ENCODE measurements at places on chromosomes 13 and 19.

DNA sequence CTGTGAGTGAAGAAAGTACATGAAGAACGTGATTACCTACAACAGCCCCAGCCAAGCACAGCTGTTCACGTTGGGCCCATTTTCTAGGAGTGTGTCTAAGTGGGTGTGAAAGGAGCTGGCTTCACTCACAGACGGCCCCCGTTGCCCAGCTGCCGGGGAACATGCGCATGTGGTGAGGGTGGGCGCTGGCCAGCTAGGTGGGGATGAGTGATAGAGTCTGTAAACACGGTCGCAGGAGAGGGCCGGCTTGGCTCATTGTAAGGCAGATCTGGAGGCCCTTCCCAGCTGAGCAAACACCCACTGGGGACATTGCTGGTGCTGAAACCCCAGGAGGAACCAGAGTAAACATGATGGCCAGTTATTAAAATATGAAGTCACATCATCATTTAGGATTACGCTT lies 160.5 kb downstream of the TEX29 start:
- DNase-seq: no peak

- no peak for DNase-seq
These were observed 1599.1 kb downstream of the PCDH9 start for GRCh38 chr13:65631078-65631477.

- DNase-seq: no peak
These were observed 11.4 kb downstream of the LPAR6 start for GRCh38 chr13:48401480-48401879.

DNA sequence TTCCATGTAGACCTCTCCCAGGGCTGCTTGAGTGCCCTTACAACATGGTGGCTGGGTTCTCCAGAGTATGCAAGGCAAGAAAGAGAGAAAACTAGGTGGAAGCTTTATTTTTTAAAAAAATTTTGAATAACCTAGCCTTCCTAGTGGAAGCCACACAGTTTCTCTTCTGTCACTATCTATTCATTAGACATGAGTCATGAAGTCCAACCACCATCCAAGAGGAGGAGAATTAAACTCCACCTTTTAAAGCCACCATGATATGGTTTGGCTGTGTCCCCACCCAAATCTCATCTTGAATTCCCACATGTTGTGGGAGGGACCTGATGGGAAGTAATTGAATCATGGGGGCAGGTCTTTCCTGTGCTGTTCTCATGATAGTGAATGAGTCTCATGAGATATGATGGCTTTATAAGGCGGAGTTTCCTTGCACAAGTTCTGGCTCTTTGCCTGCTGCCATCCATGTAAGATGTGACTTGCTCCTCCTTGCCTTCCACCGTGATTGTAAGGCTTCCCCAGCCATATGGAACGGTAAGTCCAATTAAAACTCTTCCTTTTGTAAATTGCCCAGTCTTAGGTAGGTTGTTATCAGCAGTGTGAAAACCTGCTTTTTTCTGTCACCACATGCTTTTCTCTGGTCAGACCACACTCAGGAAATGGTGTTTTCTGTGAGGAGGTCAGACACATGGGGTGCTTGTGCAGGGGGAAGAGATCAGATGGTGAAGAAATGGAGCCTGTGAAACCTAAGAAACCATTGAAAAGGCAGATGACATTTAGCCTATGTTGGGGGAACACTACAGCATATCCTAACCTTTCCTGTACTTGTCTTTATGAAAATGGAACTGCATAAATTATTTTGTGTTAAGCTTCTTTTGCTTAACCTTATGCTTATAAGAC lies 57.7 kb downstream of the ANKRD10 start:
- no peak for DNase-seq

GRCh38 chr19:42143341-42144234 lies 11.3 kb upstream of the POU2F2 start:
- no peak for DNase-seq

GRCh38 chr19:12838886-12839756 lies 806 bp downstream of the MAST1 start:
- no peak for DNase-seq

DNA sequence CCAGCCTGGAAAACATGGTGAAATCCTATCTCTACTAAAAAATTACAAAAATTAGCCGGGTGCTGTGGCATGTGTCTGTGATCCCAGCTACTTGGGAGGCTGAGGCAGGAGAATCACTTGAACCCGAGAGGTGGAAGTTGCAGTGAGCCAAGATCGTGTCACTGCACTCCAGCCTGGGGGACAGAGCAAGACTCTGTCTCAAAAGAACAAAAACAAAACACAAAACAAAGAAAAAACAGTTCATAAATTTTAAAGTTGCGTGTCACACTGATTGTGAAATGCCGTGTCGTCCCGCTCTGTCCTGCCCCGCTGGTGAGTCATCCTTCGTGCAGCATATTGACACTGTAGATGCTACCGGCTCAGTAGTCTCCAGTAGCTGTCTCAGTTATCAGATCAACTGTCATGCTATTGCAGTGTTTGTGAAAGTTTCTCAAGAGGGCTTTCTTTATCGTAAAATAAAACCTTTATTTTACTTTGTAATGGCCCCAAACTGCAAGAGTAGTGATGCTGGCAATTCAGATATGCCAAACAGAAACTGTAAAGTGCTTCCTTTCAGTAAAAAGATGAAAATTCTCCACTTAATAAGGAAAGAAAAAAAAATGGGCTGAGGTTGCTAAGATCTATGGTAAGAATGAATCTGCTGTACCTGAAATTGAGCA lies 36.4 kb upstream of the IGFL1 start:
- DNase-seq: no peak

- DNase-seq: no peak
These were observed 42.5 kb upstream of the F7 start for GRCh38 chr13:113063091-113063491.

All from activated CD8-positive, alpha-beta memory T cell treated with anti-CD3 and anti-CD28 coated beads for 1 hour (primary cell).